Stimulated activated CD4-positive, alpha-beta T cell treated with anti-CD3 and anti-CD28 coated beads, Interleukin-2, amount 100 ng/mL, for 24 hours (primary cell): ENCODE measurements at places on chromosomes 12 and 14.

- no peak for DNase-seq
Measured at GRCh38 chr12:89597210-89597609, 71.4 kb upstream of the POC1B start.

- DNase-seq, result no peak
Measured at GRCh38 chr14:51596488-51597117, 55.1 kb upstream of the FRMD6 start.

GRCh38 chr12:98744680-98745079 lies 99.6 kb downstream of the APAF1 start:
- no peak for DNase-seq

DNA sequence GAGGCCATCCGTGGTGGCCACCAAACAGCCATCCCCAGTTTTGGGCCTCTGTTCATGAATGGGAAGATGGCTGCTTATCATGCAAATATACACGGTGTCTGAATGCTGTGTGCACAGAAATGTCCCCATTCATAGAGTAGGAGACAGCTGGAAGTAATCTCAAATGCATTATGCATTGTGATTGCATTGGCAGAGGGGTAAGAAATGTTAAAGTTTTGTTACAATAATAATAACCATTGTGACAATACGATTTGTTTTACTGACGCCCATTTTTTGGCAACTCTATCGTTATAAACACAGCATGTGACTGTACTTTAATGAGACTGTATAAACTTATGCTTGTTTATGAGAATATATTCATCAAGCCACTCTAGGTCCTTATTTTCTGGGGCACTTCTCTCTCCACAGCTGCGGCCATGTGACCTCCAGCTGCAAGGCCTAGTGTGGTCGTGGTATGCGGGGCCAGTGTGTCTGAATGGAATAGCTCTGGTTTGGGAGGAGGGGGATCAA lies 474.3 kb downstream of the VRK1 start:
- no peak for DNase-seq

DNA sequence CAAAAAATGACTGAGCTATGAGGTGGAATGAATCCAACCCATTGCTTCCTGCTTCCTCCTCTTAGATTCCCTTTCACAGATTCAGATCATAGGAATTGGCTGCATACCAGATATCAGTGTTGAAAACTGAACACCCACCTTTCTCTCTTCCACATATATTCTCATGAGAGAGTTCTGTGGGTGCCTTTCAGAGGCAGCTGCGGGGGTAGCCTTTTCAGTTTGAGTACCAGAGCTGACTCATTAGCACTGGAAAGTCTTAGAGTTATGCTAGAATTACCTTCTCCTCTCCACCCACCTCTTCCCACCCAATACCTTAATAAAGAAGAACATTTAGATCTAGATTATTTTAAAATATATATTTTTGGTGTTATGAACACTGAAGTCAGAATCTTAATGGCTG lies 495.4 kb upstream of the SEL1L start:
- no peak for DNase-seq

- no peak for DNase-seq
Measured at GRCh38 chr12:118846416-118846815, 134.9 kb upstream of the SRRM4 start.

GRCh38 chr14:91983588-91983987 lies 36.1 kb upstream of the FBLN5 start:
- no peak for DNase-seq

GRCh38 chr14:64292197-64292596 lies 2.0 kb downstream of the ESR2 start:
- no peak for DNase-seq

DNA sequence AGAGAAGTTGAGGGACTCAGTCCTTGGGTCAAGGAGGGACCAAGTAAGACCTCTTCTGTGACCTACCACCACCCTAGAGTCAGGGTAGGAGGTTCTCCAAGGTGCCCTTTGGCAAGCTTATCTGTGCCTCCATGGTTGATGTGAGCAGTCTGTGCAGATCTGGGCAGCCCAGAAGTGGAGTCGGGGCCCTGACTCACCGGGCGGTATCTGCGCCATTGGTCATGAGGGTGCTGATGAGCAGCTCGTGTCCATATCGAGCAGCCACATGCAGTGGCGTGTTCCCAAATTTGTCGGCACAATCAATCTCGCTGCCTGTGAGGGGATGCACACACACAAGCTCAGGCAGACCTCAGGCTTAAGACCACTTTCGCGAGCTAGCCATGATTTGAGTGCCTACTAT lies 5.1 kb downstream of the ANKRD52 start:
- DNase-seq, result no peak

GRCh38 chr12:128570191-128571065 lies 253.3 kb downstream of the SLC15A4 start:
- DNase-seq, result no peak

- DNase-seq, result no peak
Measured at GRCh38 chr12:115752156-115752555, 525.3 kb downstream of the MED13L start.

- DNase-seq, result peak; percentile 80
Measured at GRCh38 chr14:99230208-99231151, 41.5 kb downstream of the BCL11B start.
